ENCODE measurements at places on chromosomes 3 and 15.

GRCh38 chr3:131081224-131081623 lies 54.5 kb downstream of the NEK11 start:
- DNase-seq: no peak

GRCh38 chr3:110575702-110576101 lies 495.9 kb upstream of the NECTIN3 start:
- DNase-seq: no peak

GRCh38 chr3:16961621-16962205 lies 77.0 kb downstream of the PLCL2 start:
- no peak for DNase-seq

DNA sequence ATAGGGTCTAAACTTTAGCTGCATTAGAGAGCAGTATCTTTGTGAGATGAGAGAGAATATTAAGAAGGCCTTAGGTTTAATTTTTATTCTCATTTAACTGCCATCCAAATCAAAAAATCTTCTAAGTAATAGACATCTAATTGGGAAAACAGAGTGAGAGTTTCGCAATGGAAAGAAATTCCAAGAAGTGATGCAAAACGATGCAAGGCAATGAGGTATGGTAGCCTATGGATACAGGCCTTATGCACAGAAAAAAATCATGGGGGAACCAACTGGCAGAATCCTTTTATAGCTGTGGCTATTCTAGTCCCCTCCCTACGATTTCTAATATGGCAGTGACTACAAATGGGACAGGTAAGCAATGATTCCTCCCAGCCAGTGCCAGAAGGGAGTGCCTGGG lies 225.9 kb downstream of the GREM1 start:
- DNase-seq: no peak

- DNase-seq: no peak
Measured at GRCh38 chr3:137335478-137335877, 377.7 kb downstream of the IL20RB start.

DNA sequence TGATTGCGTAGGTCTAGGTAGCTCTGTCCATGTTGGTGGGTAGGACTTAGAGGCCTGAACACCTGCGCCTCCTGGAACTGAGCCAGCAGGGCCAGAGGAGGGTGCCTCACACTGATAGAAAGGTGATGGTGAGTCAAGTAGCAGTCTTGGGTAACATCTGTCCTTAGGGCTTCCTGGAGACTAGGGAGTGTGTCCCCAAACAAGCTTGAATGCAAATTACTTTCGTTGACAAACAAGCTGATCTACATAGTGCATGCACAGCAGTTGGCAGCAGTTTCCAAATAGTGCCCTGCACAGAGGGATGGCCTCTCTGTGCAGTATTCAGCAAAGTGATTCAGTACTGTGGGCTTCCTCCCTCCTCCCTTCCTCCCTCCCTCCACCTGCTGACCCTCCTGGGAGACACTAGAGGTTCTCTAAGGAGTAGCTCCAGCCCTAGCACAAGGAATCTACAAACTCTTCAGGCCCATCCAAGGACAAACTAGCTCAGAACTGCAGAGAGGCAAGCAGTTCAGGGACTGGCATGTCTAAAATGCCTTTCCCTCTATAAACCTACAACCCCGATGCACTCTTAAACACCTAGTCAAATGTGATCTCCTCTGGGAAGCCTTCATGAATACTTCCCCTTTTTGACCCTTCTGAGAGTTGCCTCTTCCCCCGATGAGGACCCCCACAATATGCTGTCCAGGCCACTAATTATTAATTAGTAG lies 61.0 kb downstream of the TLE3 start:
- peak; percentile 30 for DNase-seq
